ENCODE measurements at places on chromosomes 16 and 17.
A peak's percentile ranks its signal among the peaks of the same experiment; 100 is the strongest.

GRCh38 chr16:17926866-17927399 lies 409.6 kb downstream of the NPIPA8 start:
- no peak for DNase-seq

GRCh38 chr16:72092832-72093447 lies 480 bp downstream of the TXNL4B start:
- DNase-seq = peak; percentile 34

DNA sequence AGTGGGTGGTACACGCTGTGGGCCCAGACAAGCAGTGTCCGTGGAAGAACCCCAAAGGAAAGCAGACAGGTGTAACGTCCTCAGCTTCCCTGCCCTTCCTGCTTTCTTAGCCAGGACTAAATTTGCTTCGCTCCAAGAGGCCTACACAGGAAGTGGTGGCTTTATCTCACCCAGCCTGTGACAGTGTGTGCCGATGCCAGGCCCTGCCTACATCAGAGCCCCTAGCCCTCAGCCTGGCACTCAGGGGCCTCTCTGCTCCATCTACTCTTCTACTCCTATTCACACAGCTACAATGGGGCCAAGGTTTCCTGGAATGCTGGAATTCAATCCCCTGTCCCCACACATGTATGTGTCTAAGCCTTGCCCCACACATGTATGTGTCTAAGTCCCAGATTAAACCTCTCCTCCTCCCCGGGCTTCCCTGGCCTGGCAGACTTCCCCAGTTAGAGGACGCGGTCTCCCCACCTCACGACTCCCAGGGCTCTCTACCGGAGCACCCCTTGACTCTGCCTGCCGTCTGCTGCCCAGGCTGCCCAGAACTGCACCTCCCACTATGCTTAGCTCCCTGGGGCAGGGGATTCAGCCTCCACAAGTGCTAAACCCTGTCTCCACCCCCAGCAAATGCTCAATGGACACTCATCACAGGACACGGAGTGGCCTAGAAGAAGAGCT lies 8.2 kb downstream of the PGAP3 start:
- DNase-seq = no peak

GRCh38 chr16:87190288-87191230 lies 126.6 kb downstream of the C16orf95 start:
- DNase-seq = no peak

- no peak for DNase-seq
Observed at GRCh38 chr17:46192189-46192438, 1.1 kb downstream of the KANSL1 start.

- no peak for DNase-seq
Observed at GRCh38 chr16:8675183-8676159, 1.1 kb downstream of the ABAT start.

DNA sequence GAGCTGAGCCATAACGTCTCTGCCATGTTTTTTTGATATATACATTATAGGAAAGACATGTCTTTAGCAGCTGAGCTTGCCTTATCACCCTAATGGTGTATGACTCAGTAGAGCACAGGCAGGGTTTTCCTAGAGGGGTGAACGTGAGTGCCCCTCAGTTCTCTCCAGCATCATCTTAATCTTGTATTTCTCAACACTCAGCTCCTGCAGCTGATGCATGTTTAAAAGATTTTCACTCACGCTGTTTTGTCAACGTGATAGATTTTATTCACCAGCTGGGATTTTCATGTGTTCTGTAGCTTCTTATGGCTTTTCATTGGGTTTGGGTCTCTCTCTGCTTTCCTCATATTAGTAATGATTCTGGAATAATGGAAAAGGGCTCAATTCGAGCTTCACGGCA lies 186.0 kb upstream of the PMFBP1 start:
- DNase-seq = no peak

DNA sequence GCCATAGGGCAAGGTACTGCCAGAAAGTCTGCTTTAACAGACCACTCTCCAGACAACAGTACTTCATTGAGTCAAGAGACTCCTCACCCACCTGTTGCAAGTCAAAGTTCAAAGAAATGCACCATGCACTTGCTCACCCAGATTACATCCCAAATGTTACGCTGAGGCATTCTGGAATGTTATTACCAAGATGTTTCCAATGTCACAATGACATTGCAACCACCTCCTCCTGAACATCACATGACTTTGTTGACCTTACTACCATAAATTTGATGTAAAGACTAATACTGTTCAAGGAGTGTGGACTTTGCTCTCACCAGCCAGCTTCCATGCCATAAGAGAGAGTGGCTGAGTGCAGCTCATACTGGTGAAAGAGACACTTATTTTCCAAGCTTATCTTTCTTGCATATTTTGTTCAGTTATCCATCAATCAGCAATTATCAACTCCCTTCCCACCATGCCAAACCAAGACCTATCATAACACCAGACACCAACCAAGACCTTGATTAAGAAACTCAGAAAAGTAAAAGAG lies 58.5 kb upstream of the BCAR1 start:
- DNase-seq = no peak

- no peak for DNase-seq
Observed at GRCh38 chr17:46776298-46777005, 42.0 kb downstream of the WNT3 start.

- no peak for DNase-seq
Observed at GRCh38 chr16:51877686-51878085, 669.3 kb downstream of the TOX3 start.

DNA sequence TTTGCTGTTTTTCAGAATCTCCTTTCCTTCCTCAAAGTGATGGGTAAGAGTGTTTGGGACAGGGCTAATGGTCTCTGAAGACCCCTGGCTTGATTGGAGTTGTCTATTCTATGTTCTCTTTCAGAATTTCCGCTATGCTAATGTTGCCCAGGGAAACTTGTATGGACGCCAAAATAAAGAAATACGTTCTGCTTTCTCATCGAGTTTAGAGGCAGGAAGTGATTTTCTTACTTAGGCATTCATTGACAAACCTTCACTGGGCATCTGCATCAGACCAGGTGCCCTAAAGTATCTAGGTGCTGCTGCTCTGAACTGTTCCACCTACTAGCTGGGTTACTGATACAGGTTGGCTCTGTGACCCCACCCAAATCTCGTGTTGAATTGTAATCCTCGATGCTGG lies 787.9 kb upstream of the EEF2KMT start:
- DNase-seq = no peak

DNA sequence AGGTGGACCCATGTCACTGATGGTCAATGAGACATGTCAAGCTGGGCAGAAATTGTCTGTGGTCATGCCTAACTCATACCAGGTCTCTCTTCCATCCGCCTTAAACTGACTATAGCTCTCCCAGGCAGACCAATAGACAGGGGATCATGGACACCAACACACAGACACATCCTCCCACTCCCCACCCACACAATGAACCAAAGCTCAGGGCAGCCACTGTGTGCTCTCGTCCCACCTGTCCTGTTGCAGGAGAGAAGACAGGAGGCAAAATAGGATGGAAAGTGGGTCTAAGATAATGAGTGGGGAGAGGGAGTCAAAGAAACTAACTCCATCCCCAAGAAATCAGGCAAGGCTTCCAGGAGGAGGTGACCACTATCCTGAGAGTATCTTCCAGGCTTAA lies 3.2 kb downstream of the PYY start:
- no peak for DNase-seq

GRCh38 chr17:49691086-49691676 lies 13.3 kb upstream of the SPOP start:
- DNase-seq = no peak

DNA sequence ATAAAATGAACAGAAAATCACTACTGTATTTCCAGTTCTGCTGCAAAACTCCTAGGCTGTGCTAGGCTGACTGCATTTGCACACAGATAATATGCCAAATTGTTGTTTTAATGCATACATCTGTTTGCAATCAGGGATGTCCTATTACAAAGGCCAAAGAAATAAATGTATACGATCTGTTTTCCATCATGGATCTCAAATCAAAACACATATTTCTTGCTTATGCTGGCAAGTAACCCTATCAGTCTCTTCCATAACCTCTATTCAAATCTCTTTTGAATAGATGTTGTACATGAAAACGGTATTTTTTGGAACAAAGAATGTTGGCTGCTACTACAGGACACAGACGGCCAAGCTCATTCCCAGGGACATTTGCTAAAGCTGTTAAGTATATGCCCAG lies 56.6 kb downstream of the DUSP14 start:
- no peak for DNase-seq

GRCh38 chr17:51948128-51948527 lies 210.4 kb downstream of the CA10 start:
- peak; percentile 20 for DNase-seq

DNA sequence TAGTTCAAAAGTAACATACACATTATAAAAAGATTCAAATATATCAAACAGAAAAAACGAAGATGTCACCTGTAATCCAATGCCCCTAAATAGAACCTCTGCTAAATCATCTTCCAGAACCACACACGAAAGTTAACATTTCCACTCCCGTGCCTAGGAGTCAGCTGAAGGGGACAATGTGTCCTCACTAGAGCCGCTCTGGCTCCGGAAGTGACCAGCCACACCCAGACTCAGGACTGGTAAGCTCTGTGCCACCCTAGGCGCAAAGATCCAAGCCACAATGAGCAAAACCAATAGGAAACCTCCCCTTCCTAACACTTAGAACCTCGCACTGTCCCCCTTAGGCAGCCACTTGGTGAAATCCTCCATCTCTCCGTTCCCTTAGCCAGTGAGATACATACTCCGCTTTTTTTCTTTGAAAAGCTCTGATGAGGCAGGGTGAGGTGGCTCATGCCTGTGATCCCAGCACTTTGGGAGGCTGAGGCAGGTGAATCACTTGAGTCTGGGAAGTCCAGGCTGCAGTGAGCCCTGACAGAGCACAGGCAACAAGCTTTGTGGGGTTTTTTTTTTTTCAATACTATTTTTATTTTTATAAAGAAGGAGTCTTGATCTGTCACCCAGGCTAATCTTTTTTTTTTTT lies 11.8 kb downstream of the CTRB1 start:
- no peak for DNase-seq

DNA sequence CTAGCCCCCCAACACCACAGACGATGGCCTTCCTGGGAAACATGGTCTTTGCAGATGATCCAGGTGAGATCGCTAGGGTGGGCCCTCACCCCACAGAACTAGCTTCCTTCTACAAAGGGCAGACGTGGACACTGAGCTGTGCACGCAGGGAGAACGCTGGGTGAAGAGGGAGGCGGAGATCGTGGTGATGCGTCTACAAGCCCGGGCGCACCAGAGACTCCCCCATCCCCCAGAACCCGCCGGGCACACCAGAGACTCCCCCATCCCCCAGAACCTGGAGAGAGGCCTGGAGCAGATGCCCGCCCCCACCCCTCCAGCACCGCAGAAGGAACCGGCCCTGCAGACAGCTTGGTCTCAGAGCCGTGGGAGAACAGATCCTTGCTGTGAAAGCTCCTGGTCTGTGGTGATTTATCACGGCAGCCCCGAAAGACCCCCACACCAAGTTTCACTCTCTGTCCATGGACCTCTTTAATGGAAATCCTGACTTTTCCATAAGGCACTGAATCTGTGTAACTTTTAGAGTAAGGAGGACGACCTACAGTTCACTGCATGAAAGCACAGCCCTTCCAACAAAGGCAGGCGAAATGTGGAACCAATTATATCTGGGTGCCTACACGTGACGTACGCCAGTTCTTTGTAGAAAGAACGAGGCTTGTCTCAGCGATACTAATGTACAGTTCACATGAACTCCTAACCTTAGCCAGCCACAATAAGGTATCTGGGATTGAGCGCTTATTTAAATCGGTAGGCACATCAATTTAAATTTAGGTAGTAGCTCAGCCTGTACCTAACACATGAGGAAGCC lies 88.5 kb downstream of the ANKRD11 start:
- DNase-seq = no peak

DNA sequence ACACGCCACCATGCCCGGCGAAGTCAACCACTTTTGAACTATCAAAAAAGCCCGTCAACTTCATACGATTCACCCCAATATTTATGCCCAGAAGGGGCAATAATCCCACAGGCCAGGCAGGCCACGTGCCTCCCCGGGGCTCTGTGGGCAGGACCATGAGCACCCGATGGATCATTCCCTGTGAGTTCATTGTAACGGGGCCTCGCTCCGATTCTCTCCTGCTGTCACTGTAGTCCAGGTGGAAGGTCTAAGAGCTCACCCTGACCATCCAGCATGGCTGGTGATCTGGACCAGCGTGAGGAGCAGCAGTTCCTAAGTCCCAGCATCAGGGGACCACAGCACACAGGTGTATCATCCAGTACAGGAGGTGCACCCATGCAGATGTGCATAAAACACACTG lies 77.5 kb upstream of the DOC2B start:
- DNase-seq = no peak

GRCh38 chr17:57257895-57258851 lies 1.9 kb downstream of the MSI2 start:
- no peak for DNase-seq

- DNase-seq = no peak
Observed at GRCh38 chr17:72405662-72406230, 284.9 kb downstream of the SOX9 start.

- DNase-seq = no peak
Observed at GRCh38 chr17:78418326-78419026, 40.0 kb downstream of the PGS1 start.

DNA sequence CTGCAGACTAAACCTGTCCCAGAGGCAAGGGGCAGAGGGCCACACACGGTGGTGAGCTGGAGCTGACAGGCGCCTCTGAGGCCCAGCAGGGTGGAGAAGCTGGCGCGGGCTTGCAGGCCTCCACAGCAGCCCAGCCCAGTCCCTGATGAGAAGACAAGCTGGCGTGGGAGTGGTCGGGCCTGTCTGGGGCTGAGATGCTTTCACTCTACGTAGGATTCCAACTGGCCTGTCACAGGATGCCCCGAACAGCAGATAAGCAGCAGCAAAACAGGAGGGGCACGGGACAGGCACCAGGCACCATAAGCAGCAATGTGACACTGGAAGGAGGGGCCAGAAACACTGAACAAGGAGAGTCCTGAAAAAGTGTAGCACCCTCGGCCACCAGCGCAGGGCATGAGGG lies 40.1 kb downstream of the PEMT start:
- no peak for DNase-seq

DNA sequence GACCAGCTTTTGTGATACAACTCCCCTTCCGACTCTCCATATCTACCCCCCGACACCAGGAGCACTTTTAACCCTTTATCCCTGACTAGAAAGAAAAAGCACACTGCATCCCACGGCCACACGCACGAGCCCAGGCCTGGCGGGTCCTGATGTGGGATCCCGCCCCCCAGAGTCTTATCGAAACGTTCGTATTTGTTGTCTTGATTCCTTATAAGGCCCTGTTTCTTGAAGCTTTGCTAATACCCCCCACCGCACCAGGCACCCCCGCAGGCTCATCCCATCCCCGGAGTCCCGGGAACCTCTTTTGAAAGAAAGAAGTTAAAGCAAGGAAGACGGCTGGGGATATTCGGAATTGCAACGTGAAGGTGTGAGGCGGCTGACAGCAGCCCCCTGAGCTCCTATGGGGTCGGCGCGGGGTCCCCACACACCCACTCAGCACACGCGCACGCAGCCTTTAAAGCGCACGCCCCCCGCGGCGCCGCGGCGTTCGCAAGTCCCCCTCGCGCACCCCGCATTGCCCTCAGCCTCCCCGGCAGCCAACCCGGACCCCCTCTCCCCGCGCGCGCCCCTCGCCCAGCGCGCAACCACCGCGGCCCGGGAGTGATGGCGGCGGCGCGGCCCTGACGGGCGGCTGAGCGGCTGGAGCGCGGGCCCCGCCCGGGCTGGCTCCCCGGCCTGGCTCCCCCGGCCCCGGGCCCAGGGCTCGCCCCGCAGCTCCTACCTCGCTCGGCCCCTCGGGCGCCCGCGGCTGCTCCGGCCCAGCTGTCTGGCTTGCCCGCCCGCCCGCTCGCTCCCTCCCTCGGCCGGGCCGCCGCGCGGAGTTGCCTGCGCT lies 448 bp downstream of the STAT5B start:
- DNase-seq = no peak

- no peak for DNase-seq
Observed at GRCh38 chr17:81207610-81208581, 14.9 kb downstream of the CEP131 start.

- no peak for DNase-seq
Observed at GRCh38 chr17:73683771-73684170, 39.5 kb upstream of the SDK2 start.

Data from RCC 7860 (cell line).